ENCODE measurements at places on chromosomes 5 and 9.

DNA sequence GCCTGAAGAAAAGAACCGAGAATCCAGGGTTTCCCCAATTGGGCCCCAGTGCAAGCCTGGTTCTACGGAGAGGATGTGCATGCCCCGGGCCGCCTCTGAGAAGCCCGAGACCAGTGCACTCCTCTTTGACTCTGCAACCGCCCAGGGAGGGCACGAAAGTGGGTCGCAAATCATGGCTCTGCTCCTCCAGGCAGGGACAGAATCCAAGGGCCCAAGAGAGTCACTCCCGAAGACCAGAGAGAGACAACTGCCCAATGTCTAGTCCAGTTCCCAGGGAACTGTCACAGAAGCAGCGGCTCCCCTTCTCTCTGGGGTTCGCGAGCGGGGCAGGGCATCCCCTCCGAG, 107.8 kb downstream of the PSD2 start:
- no peak for DNase-seq

DNA sequence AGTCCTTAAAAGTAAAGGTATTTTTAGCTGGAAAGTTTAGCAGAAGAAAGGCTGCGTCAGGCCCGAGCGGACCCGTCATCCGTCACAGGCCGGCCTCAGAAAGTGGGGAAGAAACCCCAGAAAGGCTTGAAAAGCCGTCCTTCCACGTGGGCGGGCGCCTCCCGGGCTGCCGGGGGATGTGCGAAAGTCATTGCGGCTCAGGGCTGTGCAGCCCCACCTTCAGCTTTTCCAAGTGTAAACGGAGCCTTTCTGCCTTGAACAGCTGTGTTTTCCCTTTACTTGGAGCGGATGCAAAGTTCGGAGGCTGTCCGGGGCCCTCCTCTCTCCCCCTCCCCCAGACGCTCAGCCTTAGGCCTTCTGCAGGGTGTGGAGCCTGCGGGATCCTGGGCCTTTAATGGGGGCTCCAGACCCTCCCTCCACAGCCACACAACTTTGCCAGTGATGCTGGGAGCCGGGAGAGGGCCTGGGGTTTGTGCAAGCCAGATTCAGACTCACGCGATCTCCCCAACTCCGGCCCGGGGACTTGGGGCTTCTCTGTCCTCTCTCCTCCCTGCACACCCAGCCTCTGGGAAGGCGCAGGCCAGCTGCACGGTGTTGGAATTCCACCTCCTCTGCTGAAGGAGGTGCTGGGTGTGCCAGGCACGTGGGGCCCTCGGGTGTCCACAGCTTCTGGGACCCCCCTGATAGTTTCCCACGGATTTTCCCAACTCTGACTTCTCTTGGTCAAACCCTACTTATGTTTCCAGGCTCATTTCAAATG, 95.5 kb upstream of the RAPGEF1 start:
- DNase-seq = no peak

- DNase-seq = no peak
Observed at GRCh38 chr9:10168241-10168640, 444.6 kb downstream of the PTPRD start.

- no peak for DNase-seq
Observed at GRCh38 chr9:78753039-78753438, 456.1 kb downstream of the PSAT1 start.

DNA sequence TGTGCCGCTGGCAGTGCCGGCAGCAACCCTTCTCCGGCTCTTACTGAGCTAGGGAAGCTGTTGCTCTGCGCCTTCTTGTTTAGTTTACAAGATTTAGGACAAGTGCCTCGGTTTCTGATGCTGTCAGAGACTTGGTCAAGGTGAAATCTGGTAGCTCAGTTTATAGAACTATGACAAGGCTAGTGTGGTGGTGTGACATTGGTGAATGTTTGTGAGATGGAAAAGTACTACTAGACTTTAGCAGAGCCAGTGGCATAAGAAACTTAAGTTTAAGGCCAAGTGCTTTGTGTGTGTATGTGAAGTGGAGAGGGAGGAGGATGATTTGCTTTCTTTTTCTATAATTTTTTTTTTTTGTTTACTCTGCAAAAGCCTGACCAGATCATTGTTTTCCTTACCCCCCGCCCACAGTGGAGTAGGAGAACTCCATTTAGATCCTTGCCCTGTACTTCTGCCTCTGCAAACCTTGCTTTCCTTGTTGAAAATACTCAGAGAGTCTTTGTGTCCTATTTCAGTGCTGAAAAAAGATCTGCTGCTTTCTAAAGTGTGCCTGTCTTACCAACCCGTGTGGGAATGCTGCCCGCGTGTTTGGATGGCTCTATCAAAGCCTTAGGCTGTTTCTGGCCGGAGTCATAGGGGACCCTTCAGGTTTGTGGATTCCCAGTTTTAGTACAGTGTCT, 75.9 kb downstream of the TRIO start:
- DNase-seq = peak; percentile 85

GRCh38 chr5:93352186-93352585, 228.8 kb downstream of the NR2F1-AS1 start:
- DNase-seq = no peak

GRCh38 chr9:24011881-24012280, 185.8 kb upstream of the ELAVL2 start:
- no peak for DNase-seq

- DNase-seq = no peak
Observed at GRCh38 chr5:115306011-115306536, 9.6 kb upstream of the CCDC112 start.

DNA sequence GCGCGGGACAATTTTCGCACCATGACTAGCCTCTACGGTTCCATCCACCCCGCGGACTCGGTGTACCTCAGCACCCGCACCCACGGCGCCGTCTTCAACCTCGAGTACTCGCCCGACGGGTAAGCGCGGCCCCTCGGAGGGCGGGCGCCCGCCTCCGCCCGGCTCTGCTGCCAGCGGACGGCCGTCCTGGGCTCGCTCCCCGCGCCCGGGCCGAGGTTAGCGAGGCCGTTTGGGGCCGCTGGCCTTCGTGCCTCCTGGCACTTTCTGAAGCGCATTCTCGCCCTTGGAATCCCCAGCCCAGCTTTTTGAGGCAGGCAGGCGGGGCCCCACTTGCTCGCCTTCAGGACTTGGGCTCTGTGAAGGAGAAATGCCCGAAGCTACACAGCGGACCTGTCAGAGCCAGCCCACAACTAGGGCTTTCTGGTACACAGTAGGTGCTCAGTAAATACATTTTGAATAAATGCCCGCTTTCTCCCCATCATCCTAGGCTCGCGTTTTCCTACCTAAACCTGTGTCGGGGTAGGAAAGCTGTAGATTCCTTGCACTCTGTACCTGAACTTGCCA, 772 bp downstream of the DCAF10 start:
- DNase-seq = no peak

DNA sequence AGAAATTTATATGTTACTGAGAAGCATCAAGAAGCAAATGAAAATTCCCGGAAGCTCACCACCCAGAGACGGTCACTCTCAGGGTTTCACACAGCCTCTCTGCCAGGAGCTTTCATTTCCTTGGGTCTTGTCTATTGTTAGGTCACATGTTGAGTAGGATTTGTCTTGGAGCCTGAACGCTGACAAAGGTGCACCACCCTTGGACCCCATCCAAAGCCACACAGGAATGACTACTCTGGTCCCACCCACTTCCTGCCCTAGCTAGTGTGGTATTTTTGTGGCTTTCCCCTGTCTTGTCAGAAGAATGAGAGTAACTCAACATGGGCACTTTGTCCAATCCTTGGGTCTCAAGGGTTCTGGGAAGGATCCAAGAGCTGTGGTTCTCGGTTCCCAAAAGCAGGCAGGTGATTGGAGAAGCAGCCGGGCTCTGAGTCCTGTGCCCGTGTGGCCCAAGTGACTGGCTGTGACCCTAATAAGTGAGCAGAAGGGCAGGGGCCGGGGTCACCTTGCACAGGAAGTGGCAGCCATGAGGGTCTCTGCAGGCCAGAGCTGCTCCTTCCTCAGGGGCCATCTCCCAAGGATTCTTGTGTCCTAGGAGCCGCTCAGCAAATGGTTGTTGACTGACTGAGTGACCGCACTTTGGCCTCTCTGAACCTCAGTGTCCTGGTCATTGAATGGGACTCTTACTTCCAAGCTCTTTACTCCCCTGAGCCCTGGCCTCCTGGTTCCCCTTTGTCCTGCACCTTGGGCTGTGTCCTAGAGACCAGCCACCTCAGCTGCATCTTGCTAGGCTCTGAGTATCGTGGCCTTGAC, 6.9 kb downstream of the FGD3 start:
- DNase-seq = no peak

GRCh38 chr5:141100243-141100805, at the start of gene PCDHB3:
TSS of gene PCDHB3 (plus strand) at chr5:141100473. CDS start at chr5:141100650, 177 bp downstream.
- no peak for DNase-seq

DNA sequence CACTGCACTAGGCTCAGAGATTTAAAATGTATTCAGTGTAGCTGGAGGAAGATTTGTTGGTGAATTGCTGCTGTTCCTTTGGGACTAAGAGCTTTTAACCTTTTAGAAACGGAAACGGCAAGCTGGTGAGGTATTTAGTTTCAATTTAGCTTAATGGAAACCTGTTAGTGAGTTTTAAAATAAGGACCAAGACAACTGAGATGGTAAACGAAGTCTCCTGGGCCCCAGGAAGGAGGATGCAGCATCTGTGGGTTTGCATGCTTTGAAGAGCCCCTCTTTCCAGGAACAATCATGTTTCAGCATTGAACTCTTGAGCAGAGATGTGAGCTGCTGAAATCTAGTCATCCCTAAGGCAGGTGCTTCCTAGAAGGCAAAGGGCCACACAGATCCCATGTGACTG, 16.5 kb downstream of the DNAI1 start:
- no peak for DNase-seq

DNA sequence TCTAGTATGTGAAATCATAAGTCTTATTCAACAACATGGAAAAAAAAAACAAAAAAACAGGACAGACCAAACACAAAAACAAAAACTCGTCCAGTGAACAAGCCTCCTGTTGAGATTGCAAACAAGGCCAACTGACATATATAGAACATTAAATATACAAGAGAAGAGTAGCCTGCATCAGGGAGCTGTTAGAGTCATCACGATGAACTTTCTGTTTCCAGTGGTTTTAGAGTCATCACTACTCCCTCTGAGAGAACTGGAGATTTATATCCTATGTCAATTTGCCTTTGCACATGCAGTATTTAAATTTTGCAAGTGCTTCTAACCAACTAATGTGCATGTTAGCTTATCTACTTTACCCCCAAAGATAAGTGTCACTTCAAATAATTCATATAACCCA, 9.9 kb downstream of the SNCAIP start:
- no peak for DNase-seq

DNA sequence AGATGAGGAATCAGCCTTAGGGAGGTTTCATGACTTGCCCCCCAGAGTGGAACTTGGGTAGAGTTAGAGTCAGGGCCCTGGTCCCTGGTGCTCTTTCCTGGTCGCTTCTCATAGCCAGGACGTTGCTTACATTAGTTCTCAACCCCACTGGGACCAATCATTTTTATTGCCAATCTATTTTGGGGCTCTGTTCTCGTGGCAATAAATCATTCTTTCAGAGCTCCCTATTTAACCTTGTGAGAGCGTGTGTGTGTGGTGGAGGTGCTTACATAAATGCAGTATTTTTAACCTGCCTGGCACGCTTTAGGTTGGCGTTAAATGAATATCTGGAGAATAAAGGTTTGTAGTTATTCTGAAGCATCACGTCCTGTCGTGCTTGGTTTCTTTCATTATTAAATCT, 4.1 kb downstream of the TRIO start:
- DNase-seq = no peak

GRCh38 chr5:98638701-98639100, 134.8 kb upstream of the RGMB start:
- no peak for DNase-seq

- no peak for DNase-seq
Observed at GRCh38 chr5:116621599-116621998, 47.0 kb upstream of the SEMA6A start.

DNA sequence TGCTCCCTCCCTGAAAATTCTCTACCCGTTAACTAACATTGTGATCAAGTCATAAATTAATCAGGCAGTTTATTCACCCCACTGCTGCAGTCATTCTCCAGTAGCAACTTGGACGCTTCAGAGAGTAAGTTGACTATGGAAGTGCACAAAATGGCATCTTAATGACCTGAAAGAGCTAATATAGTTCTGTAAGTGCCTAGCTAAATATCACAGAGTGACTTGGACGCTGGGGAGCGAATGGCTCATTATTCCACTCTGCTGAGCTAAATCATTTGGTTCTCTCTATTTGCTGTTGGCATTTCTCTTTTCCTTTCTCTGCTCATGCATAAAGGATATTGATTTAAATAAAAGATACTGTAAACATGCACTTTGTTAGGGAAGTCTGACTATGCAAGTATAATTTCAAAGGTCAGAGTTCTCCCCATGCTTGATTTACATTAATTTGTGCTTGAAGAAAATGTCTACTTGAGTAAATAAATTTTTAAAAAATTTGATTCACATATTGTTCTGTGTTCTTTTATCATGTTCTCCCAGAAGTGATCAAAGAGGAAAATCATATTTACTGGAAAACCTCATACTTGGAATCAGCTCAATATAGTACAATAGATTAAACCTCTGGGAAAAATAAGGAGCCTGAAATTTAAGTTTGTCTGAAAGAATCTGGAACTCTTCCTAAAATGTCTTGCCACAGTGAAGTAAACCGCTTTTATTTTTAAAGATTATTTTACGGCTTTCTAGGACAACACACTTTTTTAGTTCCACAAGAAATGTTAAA, 169.5 kb upstream of the HAPLN1 start:
- no peak for DNase-seq

DNA sequence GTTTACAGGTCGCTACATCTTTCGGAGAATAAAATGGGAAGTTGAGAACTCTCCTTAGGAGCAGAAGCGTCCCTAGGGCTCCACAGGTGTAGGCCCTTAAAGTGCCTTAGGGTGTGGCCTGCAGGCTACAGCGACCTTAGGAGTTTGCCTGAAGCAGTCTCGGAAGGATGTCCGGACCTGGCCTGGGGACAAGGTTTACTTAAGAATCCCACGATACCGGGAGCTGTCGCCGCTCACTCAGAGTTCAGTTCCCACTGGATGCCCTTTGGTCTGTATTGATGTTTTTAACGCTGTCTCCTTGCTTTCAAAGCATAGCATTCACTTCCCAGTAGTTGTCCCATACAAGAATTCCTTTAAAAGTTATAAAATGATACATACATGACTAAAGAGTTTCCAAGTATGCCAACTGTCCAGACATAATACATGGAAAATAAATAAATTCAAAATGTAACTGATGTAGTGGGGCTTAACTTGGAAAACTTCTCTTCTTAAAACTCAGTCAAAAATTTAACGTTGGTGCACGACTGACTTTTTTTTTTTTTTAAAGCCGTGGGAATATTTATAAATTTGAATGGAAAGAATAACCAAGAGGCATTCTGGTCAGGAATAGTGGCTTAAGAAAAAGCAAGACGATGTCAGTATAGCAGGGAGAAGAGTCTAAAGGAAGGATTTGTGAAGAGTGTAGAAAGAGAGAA, 848 bp downstream of the RAD50 start:
- no peak for DNase-seq

DNA sequence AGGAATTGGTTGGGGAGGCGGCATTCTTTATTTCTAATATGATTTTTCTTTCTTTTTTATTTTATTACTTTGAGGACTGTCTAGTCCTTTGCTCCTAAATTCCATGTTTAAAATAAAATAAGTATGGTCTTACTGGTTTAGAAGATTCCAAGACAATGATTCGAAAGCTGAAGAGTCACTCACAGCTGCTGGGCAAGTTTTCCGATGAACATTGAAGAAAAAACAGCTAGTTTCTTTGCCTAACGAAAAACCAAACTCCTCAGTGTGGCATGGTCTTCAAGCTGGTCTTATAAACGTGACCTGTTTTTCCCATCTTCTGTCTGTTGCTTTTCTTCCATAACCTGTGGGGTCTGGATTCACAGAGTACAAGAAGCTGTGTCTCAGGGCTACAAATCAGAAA, 25.1 kb downstream of the ZNF474 start:
- DNase-seq = no peak

Data from smooth muscle cell of the brain vasculature (primary cell).